ENCODE measurements at places on chromosomes 2 and 18.
A peak's percentile ranks its signal among the peaks of the same experiment; 100 is the strongest.

- no peak for DNase-seq
Measured at GRCh38 chr18:79049506-79049905, 19.7 kb upstream of the ATP9B start.

DNA sequence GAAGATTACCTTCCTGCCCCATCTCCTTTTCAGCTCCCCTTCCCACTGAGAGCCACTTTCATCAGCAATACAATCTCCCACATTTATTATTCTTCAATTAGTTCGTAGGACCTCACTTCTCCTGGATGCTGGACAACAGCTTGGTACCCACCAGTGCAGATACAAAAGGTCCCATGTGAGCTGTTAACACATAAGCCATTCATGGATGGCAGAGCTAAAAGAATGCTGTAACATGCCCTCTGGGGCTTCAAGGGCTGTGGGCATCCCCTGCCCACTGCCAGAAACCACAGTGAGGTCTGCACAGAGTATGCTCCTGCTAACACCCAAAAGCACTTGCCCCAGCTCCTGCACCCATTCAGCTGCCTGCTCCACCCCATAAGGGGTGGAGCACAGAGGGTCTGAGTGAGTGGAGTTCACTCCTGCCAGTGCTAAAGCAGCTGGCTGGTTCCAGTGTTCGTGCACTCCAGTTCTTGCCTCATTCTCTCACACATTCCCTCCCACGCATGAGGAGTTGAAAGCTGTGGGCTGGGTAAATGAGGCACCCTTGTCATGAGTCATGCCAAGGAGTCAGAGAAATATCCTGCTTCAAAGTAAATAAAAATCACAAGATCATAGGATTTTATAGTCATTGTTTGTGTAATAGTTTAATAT lies 305.9 kb upstream of the TMEFF2 start:
- DNase-seq = no peak

- DNase-seq = no peak
Measured at GRCh38 chr2:151984424-151985083, 114.3 kb downstream of the CACNB4 start.

DNA sequence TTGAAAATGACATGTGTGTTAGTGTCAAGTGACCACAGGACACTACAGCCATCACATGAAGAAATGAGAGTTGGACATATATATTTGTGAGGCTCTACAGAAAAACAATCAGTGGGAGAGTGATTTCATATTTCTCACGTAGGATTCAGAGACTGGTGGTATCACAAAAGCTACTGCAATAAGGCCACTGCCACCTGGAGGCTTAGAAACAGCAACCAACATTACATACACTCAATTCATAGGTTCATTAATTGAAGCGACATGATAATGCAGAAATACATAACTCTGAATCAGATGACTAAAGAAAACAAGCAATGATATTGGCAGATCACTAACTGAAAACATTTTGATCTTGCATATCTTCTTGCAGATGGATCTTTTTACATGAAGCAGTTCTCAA lies 248.1 kb upstream of the KLHL14 start:
- DNase-seq = no peak

GRCh38 chr18:74149878-74150277 lies 1.6 kb downstream of the TIMM21 start:
- no peak for DNase-seq

DNA sequence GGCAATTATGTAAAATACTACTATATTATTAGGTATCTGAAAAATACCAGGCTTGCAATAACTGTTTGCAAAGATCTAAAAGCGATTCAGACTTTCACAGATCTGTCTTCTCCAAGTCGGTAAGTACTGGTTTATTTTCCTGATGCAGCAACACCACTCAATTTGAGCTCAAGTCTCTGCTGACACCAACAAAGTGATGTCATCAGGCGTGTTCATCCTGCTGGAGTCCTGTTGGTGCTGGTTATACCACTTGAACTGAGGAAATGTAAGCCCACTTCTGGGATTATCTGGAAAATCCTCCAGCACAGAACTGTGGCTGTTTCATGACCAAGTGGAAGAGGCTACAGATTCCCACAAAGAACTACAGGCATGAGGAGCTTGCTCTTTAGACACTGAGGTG lies 267.6 kb downstream of the BCL2 start:
- DNase-seq = no peak

GRCh38 chr2:196183172-196183473 lies 11.7 kb upstream of the STK17B start:
- no peak for DNase-seq

DNA sequence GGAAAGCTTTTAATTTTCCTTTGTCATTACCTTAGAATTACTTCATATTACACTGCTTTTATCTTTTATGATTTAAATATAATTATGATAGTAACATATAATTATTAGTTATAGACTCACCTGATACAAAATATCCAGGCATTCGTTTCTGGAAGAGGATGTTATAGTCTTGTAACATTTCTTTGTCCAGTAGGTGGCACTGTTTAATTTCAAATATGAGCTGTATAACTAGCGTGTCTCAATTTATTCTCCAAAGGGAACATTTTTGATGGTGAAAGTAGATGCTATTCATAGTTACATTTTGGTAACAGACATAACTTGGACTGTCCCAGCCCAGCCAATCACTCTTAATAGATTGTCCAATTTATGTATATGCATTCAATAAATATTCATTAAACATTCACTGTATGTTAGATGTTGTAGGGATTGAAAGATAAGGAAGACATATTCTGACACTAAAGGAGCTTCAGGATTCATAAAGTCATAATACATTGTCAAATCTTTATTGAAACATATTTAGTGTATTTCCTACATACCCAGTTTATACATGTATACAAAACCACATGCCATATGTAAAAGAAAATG lies 19.2 kb downstream of the DAW1 start:
- DNase-seq = no peak

- peak; percentile 88 for DNase-seq
Measured at GRCh38 chr18:11654736-11655605, 34.1 kb upstream of the GNAL start.

DNA sequence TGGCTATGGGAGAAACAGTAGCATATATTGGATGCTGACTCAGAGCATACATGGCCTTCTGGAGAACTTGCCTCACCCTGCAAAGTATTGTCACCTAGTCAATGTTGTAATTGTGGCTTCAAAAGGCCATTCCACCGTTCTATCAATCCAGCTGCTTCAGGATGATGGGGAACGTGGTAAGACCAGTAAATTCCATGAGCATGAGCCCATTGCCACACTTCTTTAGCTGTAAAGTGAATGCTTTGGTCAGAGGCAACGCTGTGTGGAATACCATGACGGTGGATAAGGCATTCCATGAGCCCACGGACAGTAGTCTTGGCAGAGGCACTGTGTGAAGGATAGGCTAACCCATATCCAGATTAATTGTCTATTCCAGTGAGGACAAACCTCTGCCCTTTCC lies 1300.1 kb upstream of the ACVR2A start:
- no peak for DNase-seq

DNA sequence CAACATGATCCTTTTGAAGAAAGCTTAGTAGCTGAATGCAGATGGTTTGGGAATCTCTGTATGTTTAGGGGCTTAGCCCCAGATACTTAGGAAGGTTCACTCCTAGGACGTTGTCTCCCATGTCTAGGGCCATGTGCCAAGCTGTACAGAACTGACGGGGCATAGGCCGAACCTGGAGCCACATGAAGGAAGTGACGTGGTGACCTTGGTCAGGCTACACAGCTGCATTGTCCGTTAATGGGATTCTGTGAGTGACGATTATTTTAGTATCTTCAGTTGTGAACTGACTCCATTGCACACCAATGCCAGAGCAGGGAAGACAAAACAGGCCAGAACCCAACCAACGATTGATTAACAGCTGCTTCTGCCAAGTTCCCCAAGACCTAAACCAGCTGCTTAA lies 139.3 kb downstream of the TPO start:
- DNase-seq = no peak

DNA sequence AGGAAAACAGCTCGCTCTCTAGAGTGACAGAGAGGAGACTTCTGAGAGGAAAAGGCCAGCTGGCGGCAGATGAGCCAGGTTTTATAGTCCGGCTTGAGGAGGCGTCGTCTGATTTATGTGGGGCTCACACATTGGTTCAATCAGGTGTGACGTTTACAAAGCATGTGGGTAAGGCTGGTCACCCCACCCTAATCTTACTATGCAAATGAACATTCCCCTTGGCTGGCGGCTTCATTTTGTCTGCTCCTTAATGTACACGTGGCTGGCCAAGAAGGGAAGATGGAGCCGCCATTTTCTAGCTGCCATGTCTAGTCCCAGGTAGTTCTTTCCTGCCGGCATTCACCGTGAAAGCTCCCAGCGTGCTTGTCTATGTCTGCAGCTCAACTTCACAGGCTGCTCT lies 299.1 kb upstream of the SPRED2 start:
- DNase-seq = no peak

- DNase-seq = no peak
Measured at GRCh38 chr2:142467321-142467720, 336.5 kb upstream of the LRP1B start.

DNA sequence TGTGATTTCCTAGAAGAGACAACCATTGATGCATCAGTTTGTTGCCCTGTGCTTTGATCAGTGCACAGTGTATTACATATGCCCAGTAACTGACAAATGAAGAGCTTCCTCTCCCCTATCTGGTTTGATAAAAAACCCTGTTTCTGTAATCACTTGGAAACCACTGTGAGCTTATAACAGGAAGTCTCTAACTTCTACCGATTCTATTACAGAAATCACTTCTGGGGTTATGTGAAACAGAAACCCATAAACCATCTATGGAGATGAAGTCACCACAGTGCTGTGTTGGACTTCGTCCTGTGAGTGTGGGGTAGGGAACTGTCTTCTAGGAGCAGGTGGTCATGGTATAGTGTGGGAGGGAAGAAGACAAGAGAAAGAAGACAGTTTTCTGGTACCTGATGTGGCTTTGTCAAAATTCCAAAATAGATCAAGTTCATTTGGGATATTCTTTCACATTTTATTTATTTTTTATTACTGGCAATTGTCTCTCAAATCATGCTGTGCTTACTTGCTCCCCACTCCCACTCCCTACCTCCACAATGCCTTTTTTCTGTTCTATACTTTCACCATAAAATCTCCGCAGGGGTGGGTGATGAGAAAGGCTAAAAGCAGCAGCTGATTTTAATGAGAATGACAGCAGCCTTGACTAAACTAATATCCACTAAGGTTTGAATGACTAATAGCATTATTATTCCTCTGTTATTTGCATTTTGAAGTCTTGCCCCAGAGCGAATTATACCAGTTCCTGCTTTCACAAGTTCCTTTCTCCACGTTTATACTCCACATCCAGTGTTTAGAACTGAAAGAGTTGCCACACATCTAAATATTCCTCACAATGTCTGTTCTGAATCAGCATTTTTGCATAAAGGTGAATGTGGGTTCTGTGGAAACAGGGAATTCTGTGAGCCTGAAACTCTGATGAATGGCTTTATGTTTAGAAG lies 41.7 kb upstream of the RND3 start:
- no peak for DNase-seq

- DNase-seq = no peak
Measured at GRCh38 chr2:226969417-226970080, 133.7 kb downstream of the RHBDD1 start.

- DNase-seq = no peak
Measured at GRCh38 chr2:174078275-174078674, 113.1 kb upstream of the SP3 start.

- no peak for DNase-seq
Measured at GRCh38 chr2:12005886-12006681, 259.7 kb downstream of the LPIN1 start.

GRCh38 chr2:1750933-1751766 lies 6.8 kb upstream of the PXDN start:
- peak; percentile 71 for DNase-seq

DNA sequence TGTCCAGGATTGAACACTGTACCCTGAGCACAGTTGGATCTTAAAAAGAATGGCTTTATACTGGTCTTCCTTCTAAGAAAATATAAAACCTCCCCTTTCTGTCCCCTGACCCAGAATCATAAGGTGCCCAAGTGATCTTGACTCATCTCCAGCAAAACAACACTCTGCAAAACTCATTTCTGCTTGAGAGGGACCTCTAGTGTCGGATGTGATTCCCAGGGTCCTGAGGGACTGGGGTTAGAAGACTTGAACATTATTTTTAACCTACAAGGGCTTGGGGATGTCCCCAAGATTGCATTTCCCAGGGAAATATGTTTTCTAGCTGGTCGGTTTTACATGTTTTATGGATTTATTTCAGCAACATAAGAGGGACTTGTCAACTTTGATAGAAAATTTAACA lies 1318.5 kb upstream of the CELF4 start:
- DNase-seq = no peak

GRCh38 chr2:228629251-228629650 lies 447.8 kb upstream of the SPHKAP start:
- DNase-seq = no peak

GRCh38 chr2:74749432-74749831 lies 84.5 kb upstream of the HK2 start:
- no peak for DNase-seq

DNA sequence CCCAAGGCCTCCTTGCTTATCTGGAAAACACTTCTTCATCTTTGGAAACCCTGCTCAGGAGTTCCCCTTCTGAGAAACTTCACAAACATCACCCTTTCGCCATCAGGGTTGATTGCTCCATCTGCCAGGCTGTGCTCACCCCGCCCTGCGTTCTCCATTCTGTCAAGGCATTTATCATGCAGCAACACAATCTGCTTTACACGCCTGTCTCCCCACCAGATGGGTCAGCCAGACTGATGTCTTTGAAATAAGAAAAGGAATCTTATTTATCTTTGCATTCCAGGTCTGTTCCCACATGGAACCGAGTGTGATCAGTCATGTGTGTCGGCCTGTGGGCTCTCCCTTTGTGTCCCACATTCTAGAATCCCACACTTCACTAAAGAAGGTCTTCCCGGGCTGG lies 110.0 kb upstream of the ARL4C start:
- DNase-seq = no peak

GRCh38 chr2:64120928-64121327 lies 23.3 kb downstream of the PELI1 start:
- DNase-seq = no peak

DNA sequence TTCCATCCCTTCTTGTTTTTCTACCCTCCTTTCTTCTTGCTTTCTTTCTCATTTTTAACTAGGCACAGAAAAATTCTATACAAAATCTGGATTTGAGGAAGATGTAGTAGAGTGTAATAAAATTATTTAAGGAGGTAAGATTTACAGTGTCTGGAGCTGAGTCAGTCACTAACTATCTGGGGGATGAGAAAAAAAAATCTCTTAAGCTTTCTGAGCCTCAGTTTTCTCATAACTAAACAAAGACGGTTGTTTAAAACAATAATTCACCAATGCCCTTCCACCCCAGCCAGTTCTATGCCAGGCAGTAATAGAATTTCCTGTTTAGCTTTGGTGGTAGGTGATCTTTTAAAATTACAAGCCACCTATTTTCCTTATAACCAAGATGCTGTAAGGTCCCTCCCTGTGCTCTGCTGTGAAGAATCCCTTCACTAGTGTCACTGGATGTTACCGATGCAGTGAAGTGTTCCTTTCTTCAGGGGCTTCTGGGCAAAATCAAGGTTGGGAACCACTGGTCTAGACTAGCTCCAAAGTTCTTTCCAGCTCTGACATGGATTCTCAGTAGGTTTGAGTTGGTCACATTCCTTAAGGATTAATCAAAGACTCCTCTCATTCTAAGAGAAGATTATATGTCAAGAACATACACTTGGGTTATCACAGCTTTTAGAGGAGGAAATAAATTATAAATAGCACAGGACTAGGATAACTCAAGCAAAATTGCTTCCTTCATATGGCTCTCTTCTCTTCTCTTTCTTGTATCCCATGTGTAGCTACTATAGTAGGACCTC lies 289.0 kb downstream of the CDH2 start:
- DNase-seq = no peak

GRCh38 chr18:45061359-45061758 lies 380.7 kb downstream of the SETBP1 start:
- no peak for DNase-seq

All from 8988T (cell line).